HS-27A (cell line): ENCODE measurements at places on chromosomes 6 and 20.

- DNase-seq, result peak; percentile 20
Measured at GRCh38 chr6:22613695-22614094, 44.3 kb downstream of the HDGFL1 start.

DNA sequence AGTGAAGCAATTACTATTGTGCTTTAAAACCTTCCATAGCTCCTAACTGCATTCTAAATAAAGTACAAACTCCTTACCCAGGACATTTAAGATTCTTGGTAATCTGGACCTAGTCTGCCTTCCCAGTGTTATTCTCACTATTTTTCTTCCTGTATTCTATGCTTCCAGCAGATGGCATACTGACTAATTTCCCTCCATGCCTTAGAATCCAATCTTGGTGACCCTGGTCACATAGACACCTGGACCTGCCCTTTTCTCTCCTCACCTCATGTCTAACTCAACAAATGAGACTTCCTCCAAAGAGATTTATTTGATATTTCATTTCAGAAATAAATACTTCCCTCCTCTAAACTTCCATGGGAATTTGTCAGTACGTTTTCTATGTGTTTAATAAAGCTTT is 25.8 kb downstream of the ROS1 start:
- DNase-seq, result no peak

- DNase-seq, result no peak
Measured at GRCh38 chr6:75906871-75907270, 157.8 kb downstream of the MYO6 start.

DNA sequence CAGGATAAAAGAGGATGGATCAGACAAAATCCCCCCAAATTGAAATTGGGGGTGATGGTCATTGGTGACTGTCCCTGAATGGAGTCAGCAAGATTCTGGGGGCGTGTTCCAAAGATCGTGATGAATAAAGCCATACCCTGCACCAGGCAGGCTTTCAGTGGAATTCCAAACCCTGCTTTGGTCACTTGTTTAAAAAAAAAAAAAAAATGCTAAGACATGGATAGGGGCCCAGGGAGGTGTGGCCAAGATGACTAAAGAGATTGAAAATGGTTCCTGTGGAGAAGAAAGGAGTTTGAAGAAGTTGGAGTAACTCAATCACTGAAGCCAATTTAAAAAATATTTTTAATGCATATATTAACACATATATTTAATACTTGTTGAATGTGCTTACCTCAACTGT is 161.4 kb upstream of the KCNG1 start:
- no peak for DNase-seq

DNA sequence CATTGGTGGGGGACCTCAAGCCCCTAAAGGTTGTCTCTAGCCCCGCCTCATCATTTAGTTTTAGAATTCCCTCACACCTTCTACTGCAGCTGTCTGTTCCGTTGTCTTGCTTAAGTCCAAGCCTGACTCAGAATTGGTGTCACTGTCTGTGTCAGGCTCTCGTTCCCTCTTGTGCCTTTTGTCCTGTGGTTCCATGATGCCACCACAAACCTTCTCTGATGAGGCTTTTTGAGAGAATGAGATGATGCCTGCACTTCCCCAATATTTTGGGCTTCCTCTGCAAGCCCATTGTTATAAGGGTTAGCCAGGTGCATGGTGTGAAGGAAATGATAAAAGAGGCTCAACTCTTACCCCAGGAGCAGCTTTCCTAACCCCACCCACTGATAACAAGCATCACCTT is 8.1 kb upstream of the AKIRIN2 start:
- no peak for DNase-seq

DNA sequence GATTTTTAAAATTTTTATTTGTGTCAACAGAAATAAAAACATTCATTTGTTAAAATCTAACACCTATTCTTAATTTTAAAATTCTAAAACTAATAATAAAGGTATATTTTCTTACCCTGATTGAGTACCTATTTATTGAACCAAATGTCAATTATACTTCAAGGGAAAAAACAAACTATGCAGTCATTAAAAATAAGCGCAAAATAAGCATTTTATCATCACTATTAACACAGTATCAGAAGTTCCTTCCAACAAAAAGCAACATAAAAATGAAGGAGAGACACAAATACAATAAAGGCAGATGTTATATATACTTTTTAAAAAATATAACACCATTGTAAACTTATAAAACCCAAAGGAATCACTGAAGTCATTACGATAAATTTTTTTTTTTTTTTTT is 52.7 kb downstream of the ZHX3 start:
- no peak for DNase-seq

DNA sequence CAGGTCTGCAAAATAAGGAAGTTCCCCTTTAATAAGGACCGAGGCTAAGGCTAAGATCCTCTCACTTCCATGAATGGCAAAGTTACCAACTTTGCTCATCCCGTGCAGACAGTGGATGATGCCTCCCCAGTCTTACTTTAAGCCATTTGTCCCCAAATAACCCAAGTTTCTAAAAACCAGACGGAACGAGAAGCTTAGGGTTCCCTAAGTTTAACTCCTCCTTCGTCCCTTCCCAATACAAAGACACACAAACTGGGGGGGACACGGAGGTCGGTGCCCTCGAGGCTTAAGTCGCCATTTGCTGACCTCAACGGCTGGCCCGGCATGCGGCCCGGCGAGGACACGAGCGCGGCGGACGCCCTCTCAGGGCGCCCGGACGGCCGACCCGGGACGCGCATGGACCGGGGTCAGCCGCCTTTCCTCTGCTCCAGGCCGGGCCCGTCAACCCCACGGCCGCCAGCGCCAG is 527 bp downstream of the FBXO30 start:
- no peak for DNase-seq

GRCh38 chr6:37077905-37078296 is 72.4 kb downstream of the FGD2 start:
- peak; percentile 9 for DNase-seq

- DNase-seq, result no peak
Measured at GRCh38 chr6:49662892-49663261, 26.2 kb upstream of the RHAG start.

GRCh38 chr20:49501917-49502316 is 19.4 kb upstream of the KCNB1 start:
- peak; percentile 17 for DNase-seq

DNA sequence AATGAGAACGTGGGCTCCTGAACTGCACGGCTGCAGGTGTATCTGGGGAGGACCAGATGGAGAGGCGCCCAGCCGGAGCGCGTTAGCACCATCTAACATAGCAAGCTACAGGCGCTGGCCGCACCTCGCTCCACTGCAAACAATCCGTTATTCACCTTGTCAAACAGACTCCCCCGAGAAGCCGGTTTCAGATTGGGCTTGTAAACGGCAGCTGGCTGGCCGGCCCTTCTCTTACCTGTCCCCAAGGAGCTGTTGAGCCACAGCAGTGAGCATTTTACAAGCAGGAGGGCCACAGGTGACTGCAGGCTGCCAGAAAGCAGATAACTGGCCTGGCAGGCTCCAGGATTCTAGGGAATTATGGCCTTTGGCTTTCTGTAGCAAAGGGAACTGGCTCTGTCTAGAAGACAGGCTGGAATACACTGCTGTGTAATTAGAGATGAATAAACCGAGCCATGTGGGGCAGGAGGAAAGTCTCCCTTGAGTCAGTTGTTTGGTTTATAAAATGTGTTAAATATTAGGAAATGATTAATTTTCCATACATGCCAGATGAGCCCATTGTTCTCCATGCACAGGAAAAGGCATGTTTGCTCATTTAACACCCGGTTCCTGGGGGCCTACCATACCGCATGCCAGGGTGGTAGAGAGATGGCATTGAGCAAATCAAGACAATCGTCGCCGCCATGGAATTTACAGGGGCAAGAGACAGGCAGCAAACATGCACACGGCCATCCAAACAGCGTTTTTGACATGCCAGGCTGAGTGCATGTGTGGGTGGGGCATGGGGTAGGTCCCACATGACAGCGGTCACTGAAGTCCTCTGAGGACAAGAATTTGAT is 159.3 kb downstream of the NFATC2 start:
- no peak for DNase-seq

- no peak for DNase-seq
Measured at GRCh38 chr6:72267470-72267869, 354.4 kb upstream of the KCNQ5 start.

GRCh38 chr20:24212494-24212893 is 223.9 kb upstream of the GGTLC1 start:
- no peak for DNase-seq

GRCh38 chr20:38766071-38766470 is 17.8 kb downstream of the ACTR5 start:
- DNase-seq, result no peak
